Stomach (tissue), 19 donors: ENCODE measurements at places on chromosomes 16 and 17. TPM values are rescaled to one million over a fixed set of nuclear protein-coding genes. Genes with fewer than 3 reads are reported as not detected.

SHPK gene
- polyA plus RNA-seq, result 5.5 TPM

ATP2A3 gene
- 15.4 TPM for polyA plus RNA-seq

PPM1E gene
- polyA plus RNA-seq, result 0.08 TPM

GSG1L gene
- polyA plus RNA-seq, result not detected

PYY gene
- 0.35 TPM for polyA plus RNA-seq

TEX14 gene
- polyA plus RNA-seq, result 0.03 TPM

GNGT2 gene
- 2.7 TPM for polyA plus RNA-seq

NOD2 gene
- polyA plus RNA-seq, result 0.61 TPM

KAT2A gene
- 29.3 TPM for polyA plus RNA-seq

JPH3 gene
- 0.46 TPM for polyA plus RNA-seq

HAP1 gene
- polyA plus RNA-seq, result 0.31 TPM

CCL8 gene
- polyA plus RNA-seq, result 2.4 TPM

ALKBH5 gene
- polyA plus RNA-seq, result 36.7 TPM

HS3ST3B1 gene
- 0.81 TPM for polyA plus RNA-seq

VAT1L gene
- polyA plus RNA-seq, result 0.61 TPM

C16orf95 gene
- polyA plus RNA-seq, result 4.5 TPM

MPP3 gene
- polyA plus RNA-seq, result 0.31 TPM

SLC6A4 gene
- polyA plus RNA-seq, result not detected

LDHD gene
- 21.0 TPM for polyA plus RNA-seq

BAHCC1 gene
- polyA plus RNA-seq, result 6.6 TPM

CNTNAP4 gene
- not detected for polyA plus RNA-seq

PRRT2 gene
- 0.83 TPM for polyA plus RNA-seq

ADAMTS18 gene
- polyA plus RNA-seq, result not detected

PIRT gene
- polyA plus RNA-seq, result not detected

TM4SF5 gene
- 6.1 TPM for polyA plus RNA-seq

ASIC2 gene
- polyA plus RNA-seq, result not detected

KRT28 gene
- not detected for polyA plus RNA-seq

KRTAP4-4 gene
- not detected for polyA plus RNA-seq

MT1M gene
- polyA plus RNA-seq, result 135 TPM

NETO2 gene
- polyA plus RNA-seq, result 2.8 TPM

CD300LB gene
- polyA plus RNA-seq, result not detected

OTOA gene
- polyA plus RNA-seq, result 0.44 TPM

ITGA2B gene
- 0.12 TPM for polyA plus RNA-seq

PRSS36 gene
- polyA plus RNA-seq, result 2.9 TPM

RAB37 gene
- polyA plus RNA-seq, result 42.9 TPM

NME1 gene
- polyA plus RNA-seq, result 52.4 TPM

C17orf50 gene
- polyA plus RNA-seq, result not detected

OR4D1 gene
- 0.03 TPM for polyA plus RNA-seq

PRKCA gene
- polyA plus RNA-seq, result 4.1 TPM

UNC45B gene
- polyA plus RNA-seq, result 0.15 TPM

TRPV3 gene
- polyA plus RNA-seq, result not detected

HOXB1 gene
- polyA plus RNA-seq, result not detected

ASB16 gene
- polyA plus RNA-seq, result 0.30 TPM

GCGR gene
- not detected for polyA plus RNA-seq

NPTX1 gene
- 0.31 TPM for polyA plus RNA-seq
